ENCODE measurements at places on chromosomes 3 and 15.

DNA sequence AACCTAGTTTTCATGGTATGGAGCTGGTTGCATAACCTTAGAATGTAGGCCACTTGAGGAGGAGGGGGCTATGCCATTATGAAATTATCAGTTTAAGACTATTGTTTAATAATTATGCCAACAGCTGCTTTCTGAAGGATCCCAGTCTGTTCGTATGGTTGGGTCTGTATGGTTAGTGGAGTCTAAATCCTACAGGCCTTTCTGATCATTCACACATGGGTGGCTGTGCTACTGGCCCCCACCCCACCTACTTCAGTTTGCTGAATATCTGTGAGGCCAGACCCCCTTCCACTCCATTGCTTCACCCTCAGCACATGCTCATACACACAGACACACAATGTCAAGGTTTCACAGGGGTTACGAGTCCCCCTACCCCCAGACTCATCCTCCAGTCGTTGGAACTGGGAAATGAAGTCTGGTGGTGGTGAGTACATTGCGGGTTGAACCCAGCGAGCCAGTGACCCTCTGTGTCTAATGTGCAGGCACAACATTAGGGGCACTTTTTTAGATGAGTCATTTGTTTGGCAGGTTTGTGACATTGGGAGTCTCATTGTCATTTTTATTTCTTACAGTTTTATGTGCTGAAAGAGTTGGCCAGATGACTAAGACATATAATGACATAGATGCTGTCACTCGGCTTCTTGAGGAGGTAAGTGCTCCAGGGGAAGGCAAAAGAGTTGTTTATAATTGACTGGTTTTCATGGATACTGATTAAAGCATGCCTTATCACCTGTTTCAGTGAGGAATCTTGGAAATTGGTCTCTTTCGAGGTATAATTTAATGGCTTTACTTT is 85.3 kb downstream of the TRAK1 start:
- DNase-seq: no peak

- no peak for DNase-seq
Measured at GRCh38 chr15:67085237-67085817, 19.9 kb downstream of the SMAD3 start.

- no peak for DNase-seq
Measured at GRCh38 chr15:25208735-25209134, 230.1 kb downstream of the UBE3A start.

DNA sequence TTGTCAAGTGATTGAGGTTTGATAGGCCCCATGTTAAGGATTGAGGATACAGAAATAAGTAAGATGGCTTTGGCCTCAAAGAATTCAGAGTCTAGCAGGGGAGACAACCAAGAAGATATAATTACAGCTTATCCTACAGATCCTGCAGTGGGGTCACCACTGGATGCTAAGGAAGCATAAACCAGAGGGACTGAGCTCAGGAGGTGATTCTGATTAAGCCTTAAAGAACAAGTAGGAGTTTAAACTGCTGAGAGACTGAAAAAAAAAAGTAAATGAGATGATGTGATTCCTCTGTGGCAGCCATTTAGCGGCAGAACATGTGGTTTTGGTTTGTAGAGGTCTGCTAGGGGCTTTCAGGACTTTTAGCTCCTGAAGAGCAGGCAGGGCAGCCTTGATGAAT is 72.1 kb upstream of the ROPN1 start:
- no peak for DNase-seq

- no peak for DNase-seq
Measured at GRCh38 chr3:5376761-5377160, 189.3 kb downstream of the EDEM1 start.

DNA sequence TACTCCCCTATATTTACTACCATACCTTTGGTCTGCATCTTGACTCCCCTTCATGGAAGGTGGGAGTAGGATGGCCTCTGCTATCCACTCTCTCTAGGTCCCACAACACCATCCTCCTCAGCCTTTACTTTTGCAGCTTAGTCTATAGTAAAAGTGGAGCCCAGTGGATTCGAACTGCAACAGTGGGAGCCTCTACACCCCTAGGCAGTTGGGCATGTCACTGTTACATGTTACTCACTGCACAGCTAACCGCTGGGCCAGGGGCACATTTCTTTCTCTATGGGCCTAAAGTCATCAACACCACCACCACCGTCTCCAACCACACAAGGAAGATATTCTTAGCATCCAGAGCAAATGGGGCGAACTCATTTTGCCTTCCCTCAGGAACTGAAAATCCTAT is 62.9 kb downstream of the KLF13 start:
- no peak for DNase-seq
